ENCODE measurements at places on chromosomes 7 and 10.

DNA sequence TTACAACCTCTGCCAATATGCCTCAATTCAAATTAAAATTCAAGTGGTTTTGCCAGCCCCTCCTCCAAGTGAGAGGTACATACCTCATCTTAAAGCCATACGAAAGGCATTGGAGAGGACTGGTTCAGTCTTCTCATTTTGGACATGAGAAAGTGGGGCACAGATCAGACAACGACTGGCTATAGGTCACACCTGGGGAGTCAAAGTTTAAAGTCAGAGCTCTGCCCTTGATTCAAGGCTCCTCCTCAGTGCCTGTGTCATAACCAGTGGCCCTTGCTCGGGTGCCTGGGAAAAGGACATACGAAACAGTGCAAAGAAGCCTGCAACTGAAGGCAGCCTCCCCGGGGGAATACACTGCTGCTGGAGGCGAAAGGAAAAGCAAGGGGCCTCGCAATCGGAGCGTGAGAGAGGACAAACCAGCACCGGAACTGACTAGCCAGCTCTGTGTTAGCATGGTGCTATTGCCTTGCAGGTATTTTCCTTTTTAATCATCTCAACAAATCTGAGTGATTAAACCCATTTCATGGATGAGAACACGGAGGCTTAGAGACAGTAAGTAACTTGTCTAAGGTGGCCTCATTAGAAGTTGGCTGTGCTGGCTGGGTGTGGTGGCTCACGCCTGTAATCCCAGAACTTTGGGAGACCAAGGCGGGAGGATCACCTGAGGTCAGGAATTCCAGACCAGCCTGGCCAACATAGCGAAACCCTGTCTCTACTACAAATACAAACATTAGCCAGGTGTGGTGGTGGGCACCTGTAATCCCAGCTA is 1.1 kb upstream of the MTPAP start:
- no peak for DNase-seq

GRCh38 chr7:124810605-124811004 is 45.0 kb upstream of the GPR37 start:
- no peak for DNase-seq

- DNase-seq = no peak
Measured at GRCh38 chr7:27899601-27900000, 159.6 kb downstream of the TAX1BP1 start.

DNA sequence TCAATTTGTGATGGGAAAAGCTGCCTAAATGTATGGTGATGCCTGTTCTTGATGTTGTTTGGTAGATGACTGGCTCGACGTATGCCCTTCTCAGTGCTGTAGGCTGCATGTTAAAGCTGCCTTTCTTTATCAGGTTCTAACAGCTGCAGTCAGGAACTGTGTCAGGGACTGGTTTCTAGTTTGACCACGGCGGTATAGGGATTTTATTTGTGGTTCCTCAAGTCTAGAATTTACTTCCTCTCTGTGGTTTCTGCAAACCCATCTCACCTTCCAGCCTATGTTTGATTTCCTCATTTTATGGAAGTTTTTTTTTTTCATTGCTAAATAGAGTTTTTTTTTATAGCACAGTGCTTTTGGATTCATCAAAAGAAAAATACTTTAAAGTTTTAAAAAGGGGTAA is 26.5 kb downstream of the LMTK2 start:
- DNase-seq = no peak

- DNase-seq = no peak
Measured at GRCh38 chr7:23369100-23369499, 70.0 kb downstream of the MALSU1 start.

DNA sequence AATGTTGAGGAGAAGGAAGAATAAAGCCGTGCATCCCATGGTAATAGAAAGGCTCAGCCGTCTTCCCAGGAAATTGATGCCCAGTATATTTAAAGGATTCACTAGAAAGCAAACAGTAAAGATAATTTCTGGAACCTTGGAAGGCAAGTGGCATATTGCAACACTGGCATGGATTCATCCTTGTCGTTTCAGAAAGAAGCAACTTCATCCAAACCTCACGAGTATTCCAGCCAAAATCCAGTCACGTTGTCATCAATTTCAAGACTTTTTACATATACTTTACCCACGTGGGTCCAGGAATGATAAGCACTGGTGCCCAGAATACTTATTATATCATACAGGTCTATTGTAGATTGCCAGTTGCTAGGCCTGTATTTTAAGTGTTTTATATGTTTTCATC is 73.8 kb downstream of the SVOPL start:
- no peak for DNase-seq

DNA sequence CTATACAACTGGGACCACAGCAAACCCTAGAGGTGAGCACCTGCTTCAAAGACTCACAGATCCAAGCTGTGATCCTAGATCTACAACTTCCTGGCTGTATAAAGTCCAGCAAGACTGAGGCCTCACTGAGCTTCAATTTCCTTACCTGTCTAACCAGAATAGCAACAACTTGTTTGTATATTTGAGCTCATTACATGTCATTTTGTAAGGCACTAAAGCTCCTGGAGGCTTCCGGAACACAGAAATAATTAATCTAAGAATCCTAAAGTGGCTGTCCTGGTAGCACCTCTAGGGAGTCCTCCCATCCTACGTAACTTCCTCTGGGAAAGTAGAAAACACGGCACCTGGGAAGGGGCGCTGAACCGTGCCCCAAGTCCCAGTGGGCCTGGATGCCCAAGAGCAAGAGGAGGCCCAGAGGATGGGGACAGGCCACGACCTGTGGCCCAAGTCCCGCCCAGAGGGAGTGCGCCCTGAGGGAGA is 39.4 kb downstream of the HK1 start:
- no peak for DNase-seq

GRCh38 chr10:121036431-121036830 is 185.3 kb downstream of the WDR11 start:
- peak; percentile 18 for DNase-seq

DNA sequence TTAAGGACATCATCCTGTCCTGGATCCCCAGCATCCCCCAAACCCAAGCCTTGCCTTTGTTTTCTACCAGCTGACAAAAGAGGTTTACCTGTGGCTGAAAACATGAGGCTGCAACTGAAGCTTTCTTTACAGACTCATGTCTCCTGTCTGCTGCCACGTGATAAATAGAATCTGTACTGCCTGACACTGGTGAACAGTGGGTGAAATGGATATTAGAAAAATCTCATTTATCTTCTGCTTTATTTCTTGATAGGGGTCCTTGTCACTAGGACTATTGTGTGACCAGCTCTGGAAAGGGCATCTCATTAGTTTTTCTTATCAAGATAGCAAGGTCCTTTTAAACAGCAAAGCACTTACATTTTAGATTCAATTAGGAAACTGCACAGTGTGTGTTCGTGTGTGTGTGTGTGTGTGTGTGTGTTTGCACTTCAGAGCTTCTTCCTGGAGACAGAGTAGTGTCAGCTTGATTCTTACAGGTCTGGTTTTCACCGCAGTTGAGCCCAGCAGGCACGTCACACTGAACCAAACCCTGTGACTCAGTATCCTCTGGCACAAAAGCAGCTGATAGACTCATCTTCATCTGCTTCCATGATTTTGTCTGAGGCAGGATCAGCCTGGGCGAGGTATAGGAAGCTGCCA is 373.5 kb upstream of the CELF2 start:
- no peak for DNase-seq

GRCh38 chr7:130150587-130150986 is 54.6 kb downstream of the TMEM209 start:
- no peak for DNase-seq

DNA sequence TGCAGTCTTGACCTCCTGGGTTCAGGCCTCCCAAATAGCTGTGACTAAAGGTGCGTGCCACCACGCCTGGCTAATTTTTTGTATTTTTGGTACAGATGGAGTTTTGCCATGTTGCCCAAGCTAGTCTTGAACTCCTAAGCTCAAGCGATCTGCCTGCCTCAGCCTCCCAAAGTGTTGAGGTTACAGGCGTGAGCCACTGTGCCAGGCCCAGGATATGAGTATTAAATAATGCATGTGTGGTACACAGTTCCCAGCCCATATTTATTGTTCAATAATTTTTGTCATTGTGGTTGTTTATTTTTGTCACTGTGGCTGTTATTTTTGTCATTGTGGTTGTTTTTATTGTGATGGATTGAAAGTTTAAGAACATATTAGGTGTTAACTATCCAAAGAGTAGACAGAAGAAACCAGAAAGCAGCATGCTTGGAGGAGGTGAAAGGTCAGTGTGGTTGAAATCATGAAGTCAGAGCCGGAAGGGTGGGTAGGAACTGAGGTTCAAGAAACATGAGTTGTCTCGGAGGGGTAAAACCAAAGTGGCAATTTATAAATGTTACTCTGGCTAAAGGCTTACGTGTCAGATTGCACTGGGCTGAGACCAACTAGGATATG is 45.0 kb downstream of the MRC1 start:
- DNase-seq = no peak

- no peak for DNase-seq
Measured at GRCh38 chr10:48670978-48671913, 13.4 kb upstream of the WDFY4 start.

DNA sequence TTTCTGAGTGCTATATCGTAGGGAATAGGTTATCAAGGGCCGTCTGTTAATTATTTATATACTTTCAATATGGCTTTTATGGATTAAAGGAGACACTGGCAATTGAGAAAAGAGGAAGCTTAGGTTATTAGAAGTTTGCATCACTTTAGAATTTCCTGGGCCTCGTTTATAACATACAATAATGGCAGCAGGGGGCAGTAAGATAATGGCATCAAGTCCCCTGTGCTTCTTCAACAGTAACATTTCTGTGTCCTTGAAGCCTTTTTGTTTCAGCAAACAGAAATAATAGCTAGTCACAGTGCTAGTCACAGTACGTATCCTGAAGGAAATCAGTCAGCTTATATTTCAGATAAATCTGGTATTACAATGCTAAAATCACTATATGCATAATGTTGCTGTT is 41.9 kb downstream of the SPAM1 start:
- DNase-seq = peak; percentile 17

DNA sequence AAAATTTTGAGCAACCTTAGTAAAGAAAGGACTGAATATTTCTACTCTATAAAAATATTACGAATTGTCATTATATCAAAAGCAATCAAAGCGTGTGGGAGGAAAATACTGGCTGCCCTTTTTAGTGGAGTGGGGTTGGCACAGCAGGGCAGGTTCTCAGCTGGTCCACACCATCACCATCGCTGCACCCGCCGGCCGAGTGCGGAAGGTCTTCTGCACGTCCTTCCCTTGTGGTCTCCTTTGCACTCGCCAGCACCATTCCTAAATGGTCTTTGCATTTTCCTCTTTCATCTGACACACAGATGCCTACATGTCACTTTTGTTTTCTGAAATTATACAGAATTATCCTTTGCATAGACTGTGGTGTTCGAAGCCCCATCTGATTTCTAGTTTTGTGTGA is 116.6 kb upstream of the LANCL2 start:
- DNase-seq = no peak

DNA sequence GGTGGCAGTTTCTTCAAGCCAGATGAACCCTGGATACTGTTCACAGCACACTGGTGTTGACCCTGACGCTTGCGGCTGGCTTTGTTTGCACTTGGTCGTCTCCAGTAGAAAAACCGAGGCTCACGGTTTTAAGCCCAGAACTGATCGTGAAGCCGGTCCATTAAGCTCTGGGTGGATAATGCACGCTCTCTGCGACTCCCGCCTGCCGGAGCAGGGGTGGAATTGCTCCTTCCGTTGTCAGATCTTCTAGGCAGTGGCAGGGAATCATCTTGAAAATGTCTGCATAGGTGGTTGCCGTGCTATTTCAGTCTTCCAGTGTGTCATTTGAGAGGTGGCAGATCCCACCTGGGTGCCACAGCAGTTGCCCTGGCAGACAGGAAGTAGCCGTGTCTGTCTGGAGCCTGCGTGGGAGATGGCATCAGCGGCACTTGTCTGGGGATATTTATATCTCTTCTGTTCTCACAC is 35.9 kb upstream of the AP5Z1 start:
- DNase-seq = no peak

- DNase-seq = no peak
Measured at GRCh38 chr7:105724688-105725087, 143.4 kb upstream of the EFCAB10 start.

DNA sequence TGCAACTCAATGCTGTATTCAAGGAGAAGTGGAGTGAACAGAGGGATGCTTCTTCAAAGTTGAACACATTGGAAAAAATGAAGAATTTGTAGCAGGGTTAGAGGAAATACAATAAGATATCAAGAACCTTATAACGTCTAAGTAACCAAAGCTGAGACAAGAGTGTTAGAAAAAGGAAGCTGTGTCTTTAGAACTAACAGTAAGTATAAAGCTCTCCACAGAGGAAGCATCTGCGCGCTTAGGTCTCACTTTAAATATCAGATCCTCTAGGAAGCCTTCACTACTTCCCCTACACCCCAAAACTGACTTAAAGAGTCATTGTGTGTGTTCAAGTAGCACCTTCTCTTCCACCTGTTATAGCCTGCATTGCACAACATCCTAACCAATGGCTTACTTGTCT is 43.0 kb downstream of the CH25H start:
- no peak for DNase-seq

GRCh38 chr10:49138361-49138891 is 4.6 kb upstream of the FAM170B start:
- no peak for DNase-seq

GRCh38 chr7:154912871-154913637 is 89.9 kb downstream of the PAXIP1 start:
- DNase-seq = no peak

- DNase-seq = no peak
Measured at GRCh38 chr10:124715439-124715838, 28.7 kb downstream of the FAM53B start.

DNA sequence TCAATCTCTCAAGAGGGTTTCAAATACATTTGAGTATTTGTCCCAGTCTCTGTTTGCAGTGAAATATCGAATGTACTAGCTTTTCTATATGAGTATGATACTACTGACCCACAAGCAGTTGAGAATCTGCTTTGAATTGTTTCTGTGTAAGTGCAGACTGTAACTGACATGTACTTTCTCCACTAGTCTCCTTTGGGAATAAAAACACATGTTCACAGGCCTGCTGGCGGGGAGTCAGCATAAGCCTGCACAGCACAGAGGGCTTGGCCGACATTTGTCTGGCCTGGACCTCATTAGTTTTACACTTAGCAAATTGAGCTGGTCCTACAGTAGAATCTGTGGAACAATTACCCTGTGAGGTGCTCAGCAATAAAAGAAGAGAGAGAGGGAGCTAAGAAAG is 72.6 kb downstream of the ITGB8 start:
- no peak for DNase-seq

DNA sequence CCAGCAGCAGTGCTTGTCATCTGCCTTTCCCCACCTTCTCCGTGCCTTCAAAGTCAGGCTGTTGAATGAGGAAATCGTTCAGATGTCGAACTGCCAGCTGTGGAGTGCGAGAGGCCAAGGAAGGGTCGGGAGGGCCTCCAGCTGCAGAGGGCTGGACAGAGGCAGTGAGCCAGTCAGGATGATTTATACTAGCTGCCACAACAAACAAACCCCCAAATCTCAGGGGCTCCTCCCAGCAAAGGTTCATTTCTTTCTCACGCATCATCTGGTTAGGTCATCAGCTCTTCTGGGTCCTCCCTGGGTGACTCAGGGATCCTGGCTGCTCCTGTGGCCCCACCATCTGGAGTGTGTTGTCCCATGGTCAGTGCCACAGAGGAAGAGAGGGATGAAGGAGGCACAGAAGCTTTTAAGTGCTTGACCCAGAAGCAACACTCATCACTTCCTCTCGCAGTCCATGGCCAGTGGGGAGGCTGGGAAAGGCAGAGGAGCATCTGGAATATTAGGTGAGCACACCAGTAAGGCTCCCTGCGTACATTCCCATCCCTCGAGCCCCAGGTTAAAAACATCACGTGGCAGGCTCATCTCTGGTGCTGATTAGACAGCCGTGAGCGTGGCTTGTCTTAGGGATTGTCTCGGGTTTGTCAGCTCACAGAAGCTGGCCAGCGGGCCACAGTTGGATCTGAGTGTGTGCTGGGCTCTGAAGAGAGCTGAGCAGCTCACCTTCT is 140.7 kb downstream of the RGS10 start:
- no peak for DNase-seq

- DNase-seq = no peak
Measured at GRCh38 chr7:35522697-35523096, 172.2 kb downstream of the HERPUD2 start.

All from COLO829 (cell line).